PC-3 (cell line): ENCODE measurements at places on chromosomes 2 and 18. TPM values are rescaled to one million over a fixed set of nuclear protein-coding genes. Genes with fewer than 3 reads are reported as not detected.

DNA sequence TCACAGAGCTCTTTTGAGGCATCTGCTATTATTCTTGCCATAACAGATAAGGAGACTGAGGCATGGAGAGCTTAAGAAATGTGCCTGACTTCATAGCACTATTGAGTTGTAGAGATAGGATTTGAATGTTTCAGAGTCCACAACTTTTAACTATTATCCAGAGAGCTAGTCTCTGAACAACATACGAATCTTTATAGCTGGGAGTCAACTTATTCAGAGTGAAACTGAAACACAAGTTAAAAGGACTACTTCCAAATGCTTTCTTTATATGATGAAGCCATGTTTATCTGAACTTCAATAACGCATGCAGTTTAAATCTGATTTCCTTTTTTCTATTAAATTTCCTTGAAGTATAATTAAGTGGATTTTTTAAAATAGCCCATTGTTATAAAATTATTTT, 268.8 kb downstream of the IKZF2 start:
- DNase-seq = no peak

Gene NGEF
- 71.3 and 80.2 TPM in 2 replicates for total RNA-seq

Gene CLEC4F
- not detected in 2 replicates for total RNA-seq

Gene C2orf49
- 7.2 and 11.6 TPM in 2 replicates for total RNA-seq

Gene ITGA6
- total RNA-seq = 181 and 204 TPM in 2 replicates

Gene TRAF3IP1
- total RNA-seq = 8.2 and 12.0 TPM in 2 replicates

Gene LINC00305
- not detected in 2 replicates for total RNA-seq

DNA sequence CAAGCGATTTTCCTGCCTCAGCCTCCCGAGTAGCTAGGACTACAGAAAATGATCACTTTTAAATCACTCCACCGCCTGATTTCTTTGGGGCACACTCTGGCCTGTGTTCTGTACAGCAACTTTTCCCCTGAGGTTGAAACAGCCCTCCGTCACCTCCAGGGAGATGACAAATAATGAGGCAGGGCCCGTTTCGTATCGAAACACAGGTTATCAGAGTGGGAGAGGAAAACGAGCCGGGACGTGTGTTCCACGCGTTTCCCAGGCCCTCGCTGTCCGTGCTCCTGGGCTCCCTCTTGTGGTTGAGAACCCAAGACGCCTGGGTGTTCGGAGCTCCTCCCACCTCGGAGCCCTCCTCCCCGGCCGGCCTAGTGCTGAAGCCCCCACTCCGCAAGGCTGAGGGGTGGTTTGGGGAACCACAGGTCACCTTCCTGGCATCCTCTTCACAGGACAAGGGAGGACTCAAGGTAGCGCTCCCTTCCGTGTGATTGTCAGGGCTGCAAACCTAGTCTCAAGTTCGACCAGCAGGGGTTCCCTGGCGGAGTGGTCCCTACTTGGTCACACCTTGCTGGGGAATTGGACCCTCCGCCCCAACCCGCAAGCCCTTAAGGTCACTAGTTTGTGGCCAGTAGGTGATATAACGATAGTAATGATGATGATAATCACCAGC, 12.8 kb downstream of the ATP6V1B1 start:
- peak; percentile 85 for DNase-seq

DNA sequence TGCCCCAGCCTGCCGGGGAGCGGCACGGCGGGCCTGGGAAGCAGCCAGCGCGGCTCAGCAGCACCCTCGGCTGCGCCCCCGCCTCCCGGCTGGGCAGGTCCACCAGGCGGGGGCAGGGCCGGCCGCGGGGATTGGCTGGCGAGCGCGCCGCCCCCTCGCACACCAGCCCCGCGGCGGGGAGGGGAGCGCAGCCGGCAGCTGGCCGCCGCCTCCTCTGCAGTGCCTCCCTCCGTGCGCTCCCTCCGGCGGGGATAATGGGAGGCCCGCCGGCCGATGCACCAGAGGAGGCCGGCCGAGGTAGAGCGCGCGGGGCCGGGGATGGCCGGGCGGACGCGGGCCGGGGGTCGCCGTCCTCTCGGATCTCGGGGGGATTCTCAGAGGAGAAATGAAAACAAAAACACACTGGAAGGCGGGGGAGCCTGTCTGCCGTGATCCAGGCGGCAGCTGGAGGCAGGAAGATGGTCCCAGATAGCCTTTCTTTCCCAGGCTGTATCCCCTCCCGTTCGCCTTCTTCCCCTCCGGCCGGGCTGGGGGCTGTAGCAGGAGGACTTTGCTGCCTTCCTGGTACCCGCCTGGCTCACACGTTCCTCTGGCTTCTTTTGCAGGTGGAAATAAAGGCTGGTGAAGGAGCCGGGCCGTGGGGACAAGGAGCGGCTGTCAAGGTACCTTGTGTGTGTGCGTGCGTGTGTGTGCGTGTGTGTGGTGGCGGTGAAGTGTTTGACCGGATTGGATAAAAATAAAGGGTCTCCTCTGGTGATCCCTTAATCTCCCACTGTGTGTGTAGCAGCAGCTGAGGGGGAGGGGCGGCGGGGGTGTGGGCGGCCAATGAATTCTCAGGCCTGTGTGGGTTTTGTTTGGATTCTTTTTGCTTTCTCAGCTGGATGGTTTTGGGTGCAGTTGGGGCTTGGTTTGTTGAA, 18.1 kb downstream of the TET3 start:
- DNase-seq = peak; percentile 84

- DNase-seq = no peak
Observed at GRCh38 chr2:219127037-219127635, 33.5 kb downstream of the NHEJ1 start.

DNA sequence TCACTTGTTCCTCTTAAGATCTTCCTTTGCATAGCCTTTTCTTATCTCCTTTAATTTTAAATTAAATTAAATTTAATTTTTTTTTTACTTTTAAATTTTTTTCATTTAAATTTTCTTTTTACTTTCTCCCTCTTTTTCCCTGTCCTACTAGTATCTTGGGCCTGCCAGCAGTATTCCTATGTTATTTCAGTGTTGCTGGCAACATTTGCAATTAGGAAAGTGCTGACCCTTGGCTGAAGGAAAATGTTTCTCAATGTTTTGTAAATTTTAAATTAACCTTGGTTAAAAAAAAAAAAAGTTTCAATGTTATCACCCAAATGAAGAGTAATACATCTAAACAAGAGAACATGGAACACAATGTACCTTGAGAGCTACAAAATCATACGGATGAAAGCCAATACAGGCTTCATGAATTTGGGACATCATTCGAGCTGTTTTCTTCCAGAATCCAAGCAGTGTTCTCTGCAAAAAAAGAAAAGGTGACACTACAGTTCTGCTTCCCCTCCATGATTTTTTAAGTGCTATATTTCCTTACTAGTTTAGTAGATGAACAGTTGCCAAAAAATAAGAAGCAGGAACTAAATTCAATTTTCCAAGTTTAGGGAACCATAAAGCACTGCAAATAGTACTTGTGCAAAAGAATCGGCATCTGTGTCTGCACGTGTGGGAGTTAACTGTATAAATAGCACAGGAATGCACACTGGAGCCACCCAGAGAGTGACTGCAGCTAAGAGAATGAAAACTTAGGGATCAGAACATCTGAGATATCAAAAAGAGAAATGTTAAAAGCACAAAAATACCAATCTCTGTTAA, 55.8 kb downstream of the ICA1L start:
- DNase-seq = no peak

Gene SLC20A1
- 209 and 257 TPM in 2 replicates for total RNA-seq

DNA sequence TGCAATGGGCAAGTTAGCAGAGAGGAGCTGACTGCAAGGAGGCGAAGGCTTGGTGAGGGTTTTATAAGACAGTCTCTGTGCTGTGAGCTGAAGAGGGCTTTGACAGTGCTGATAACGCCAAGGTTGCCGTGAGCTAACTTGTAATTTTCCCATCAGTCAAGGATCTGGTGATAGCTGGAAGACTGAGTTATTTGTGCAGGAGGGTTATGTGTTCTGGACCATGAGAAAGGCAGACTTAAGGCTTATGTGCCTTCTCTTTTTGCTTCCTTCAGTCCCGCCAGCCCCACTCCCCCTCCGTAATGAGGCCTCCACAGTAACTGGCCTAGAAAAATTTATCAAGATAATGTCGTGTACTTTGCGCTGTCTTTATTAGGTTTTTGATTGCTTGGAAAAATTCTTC, 94.6 kb downstream of the RTP5 start:
- no peak for DNase-seq
